GM10248 (cell line): ENCODE measurements at places on chromosomes 11 and 22.

- no peak for DNase-seq
These were observed 148.7 kb downstream of the LUZP2 start for GRCh38 chr11:24645563-24645962.

DNA sequence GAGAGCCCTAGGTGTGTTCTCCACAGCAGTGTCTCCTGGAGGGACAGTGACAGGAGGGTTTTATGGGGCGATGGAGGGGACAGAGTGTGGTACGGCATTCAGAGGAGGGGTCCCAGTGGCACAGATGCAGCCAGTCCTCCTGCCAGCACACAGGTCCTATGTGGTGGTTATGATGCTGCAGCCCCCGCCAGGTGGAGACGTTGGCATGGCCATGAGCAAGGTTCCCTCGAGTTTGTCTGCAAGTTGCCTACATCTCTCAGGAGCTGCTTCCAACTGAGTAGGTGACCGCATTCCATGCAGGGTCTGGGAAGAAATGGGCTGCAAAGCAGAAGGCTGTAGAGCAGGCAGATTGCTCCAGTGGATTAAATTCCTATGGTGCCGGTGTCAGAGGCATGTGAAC lies 646.0 kb downstream of the TBC1D22A start:
- DNase-seq: no peak

DNA sequence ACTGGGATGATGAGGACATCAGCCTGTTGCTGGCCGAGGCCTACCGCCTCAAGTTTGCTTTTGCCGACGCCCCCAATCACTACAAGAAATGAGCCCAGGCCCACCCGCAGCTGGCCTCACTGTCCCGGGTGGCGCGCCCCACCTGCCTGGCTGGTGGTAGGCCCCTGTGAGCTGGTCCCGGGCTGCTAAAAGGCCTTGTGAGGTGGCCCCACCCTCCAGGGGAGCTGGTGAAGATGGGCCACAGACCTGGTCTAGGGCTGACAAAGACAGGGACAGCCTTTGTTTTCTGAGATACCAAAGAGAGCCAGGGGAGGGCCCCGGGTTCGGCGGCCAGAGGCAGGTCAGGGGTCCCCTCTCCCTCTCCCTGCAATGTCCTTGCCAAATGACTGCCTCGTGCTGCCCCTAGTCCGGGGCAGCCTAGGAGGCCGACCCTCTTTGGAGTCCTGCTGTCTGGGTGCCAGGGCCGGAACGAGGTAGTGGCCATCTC lies 411.1 kb downstream of the TBC1D22A start:
- no peak for DNase-seq

DNA sequence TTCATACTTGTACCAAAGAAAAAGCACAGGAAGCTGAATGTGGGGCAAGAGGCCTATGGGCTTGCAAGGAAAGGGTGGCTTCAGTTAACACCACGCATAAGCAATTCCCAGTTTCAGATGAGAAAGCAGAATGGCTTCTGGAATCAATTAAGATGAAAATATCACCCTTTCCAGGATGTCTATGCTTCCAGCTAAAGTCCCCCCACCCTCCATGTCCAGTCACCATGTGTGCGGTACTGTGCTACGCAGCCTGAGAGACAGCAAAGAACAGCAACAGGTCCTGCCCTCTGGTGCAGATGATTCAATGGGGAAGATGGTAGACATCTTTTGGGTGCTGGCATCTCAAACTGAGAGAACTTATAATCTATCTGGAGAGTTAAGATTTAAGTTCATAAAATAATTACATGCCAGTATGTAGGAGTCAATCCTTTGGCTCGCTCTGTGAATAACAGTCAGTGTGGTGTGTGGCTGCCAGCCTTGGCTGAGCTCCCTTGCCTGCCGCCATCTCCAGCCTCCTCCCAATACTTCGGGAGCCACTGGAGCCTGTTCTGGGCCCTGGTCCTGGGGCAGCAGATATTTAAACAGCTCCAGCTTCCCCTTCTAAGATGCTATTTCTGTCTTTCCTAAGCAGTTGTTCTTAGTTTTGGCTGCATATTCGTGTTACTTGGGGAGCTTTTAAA lies 44.5 kb downstream of the ME3 start:
- DNase-seq: no peak

GRCh38 chr22:41863472-41863871 lies 30.6 kb downstream of the SREBF2 start:
- DNase-seq: no peak

- DNase-seq: no peak
These were observed 48.9 kb downstream of the CD82 start for GRCh38 chr11:44614281-44614775.

DNA sequence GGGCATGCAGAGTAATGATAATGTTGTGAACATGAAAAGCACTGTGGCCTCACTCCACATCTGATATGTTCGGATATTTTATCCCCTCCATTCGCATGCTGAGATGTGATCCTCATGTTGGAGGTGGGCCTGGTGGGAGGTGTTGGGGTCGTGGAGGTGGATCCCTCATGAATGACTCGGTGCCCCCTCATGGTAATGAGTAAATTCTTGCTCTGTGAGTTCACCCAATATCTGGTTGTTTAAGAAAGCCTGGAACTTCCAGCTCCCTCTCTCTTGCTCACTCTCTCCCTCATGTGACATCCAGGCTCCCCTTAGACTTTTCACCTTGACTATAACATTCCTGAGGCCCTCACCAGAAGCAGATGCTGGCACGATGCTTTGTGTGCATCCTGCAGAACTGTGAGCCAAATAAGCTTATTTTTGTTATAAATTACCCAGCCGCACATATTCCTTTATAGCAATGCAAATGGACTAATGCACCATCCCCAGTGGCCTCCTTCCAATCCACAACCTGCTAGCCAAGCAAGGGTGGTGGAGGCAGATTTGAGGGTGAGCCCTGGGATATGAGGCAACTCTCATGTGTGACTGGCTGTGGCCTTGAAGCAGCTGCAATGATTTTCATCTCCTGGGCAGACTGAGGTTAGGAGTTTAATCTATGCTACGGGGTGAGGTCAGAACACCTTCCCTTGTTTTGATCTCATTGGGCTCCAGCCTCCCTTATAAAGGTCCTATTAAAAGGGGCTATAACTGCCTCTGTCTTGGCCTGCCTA lies 276.5 kb downstream of the ETS1 start:
- no peak for DNase-seq

DNA sequence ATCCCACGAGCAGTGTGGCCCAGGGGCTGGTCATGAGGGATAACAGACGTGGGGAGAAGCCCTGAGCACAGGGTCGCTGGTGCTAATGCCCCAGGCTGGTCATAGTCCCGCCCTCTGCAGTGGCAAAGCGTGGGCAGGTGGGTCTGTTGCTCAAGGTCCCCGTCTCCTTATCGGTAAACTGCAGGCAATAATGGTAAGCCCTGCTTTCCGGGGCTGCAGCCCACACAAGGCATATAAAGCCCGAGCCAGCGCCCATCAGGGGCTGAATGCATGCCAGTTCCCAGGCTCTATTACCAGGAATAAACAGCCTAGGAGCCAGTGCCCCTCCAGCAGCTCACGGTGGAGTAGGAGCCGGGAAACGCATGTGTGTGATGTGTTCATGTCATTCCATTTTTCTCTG lies 261.0 kb downstream of the BRD1 start:
- no peak for DNase-seq

DNA sequence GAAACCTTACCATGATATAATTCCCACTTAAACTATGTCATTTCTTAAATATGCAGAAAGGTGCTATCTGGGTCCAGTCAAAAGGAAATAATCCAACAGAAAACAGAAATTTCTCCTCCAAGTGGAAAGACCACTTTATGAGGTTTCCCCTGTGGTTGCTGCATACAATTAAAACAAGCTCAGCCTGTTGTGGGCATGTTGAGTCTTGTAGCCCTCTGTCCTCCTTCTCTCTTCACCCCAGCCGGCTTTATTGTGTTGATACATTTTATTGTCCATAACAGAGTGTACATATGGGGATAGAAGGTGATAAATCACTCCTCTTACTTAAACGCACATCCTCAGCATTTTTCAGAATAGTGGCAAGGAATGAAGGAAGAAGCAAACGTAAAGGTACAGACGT lies 126.0 kb upstream of the MTNR1B start:
- no peak for DNase-seq

- no peak for DNase-seq
These were observed 33.6 kb downstream of the LARGE1 start for GRCh38 chr22:33886696-33887095.

GRCh38 chr22:41092847-41093411 lies 537 bp downstream of the EP300 start:
- DNase-seq: no peak

- no peak for DNase-seq
These were observed 741 bp upstream of the TALDO1 start for GRCh38 chr11:746289-747157.

DNA sequence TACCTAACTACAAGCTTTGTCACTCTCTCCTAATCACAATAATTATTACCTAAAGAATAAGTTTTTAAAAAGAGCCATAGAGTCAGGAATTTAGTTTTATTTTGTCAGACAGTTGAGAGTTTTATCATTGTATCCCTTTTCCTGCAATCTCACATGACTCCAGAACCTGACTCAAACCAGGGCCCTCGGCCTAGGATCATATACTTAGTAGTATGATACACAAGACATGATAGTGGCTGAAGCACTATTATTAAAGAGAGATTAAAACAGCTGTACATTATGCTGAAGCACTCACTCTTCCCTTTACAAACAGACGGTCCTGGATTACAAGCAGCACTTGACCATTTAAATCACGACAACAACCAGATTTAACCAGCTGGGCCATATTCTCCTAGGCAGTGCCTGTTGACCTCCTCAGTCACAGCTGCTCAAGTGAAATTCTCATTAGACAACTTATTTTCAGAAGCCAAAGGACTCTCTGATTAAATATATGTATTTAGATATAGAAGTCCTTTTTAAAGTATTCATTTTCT lies 44.0 kb downstream of the SOX6 start:
- DNase-seq: no peak

- DNase-seq: no peak
These were observed 89.5 kb downstream of the TRMU start for GRCh38 chr22:46425016-46425415.
